Ovary (tissue), 10 donors: ENCODE measurements at places on chromosomes 7 and 10.

GRCh38 chr7:129923709-129924108 is 29.1 kb downstream of the UBE2H start:
- H3K36me3 ChIP-seq = no peaks in the 10 kb centered on the region
- peaks cover 4% of the 10 kb centered on the region for H3K4me1 ChIP-seq
- no peak for DNase-seq
- H3K27me3 ChIP-seq = no peaks in the 10 kb centered on the region
- no peak overlapping the region for H3K4me3 ChIP-seq
- no peak overlapping the region for H3K27ac ChIP-seq

- no peaks in the 10 kb centered on the region for H3K27me3 ChIP-seq
- no peaks in the 10 kb centered on the region for H3K36me3 ChIP-seq
- no peak overlapping the region for H3K4me3 ChIP-seq
These were observed 92.0 kb upstream of the AHR start for GRCh38 chr7:17206349-17206905.

- H3K4me3 ChIP-seq = no peak overlapping the region
- no peak overlapping the region for H3K27ac ChIP-seq
- H3K36me3 ChIP-seq = no peaks in the 10 kb centered on the region
These were observed 10.9 kb downstream of the RPEL1 start for GRCh38 chr10:103256613-103257012.

- no peaks in the 10 kb centered on the region for H3K36me3 ChIP-seq
- H3K27ac ChIP-seq = peak overlapping the region; percentile 42
- no peak overlapping the region for H3K4me3 ChIP-seq
- peak; percentile 77 for DNase-seq
- no peaks in the 10 kb centered on the region for H3K27me3 ChIP-seq
- H3K4me1 ChIP-seq = peaks cover 8% of the 10 kb centered on the region
These were observed 44.9 kb downstream of the MYPN start for GRCh38 chr10:68154211-68154497.

GRCh38 chr7:47602272-47603004 is 20.5 kb upstream of the TNS3 start:
- no peak overlapping the region for H3K27ac ChIP-seq
- H3K36me3 ChIP-seq = no peaks in the 10 kb centered on the region
- H3K4me3 ChIP-seq = no peak overlapping the region
- H3K4me1 ChIP-seq = peaks cover 24% of the 10 kb centered on the region
- no peak for DNase-seq

- no peak overlapping the region for H3K27ac ChIP-seq
- no peaks in the 10 kb centered on the region for H3K36me3 ChIP-seq
These were observed 388.9 kb downstream of the TNS3 start for GRCh38 chr7:47192978-47193377.

DNA sequence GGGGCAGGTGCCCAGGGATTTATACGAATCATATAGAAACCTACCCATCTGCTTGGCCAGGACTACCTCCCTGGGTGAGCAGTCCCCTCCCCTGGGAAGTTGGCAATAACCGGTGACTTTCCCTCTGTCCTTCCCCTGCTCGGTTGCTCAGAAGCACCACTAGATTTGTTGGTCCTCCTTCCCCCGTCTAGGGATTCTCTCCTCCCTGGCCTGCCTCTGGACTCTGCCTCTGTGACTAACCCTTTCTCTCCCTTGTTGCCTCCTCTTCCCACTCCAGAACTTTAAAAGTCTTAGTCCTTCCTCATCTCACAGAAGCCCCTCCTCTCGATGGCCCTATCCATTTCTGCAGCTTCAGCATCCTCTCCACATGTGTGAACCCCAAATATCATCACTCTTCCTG is 9.8 kb downstream of the CALHM3 start:
- no peak overlapping the region for H3K27ac ChIP-seq
- no peaks in the 10 kb centered on the region for H3K4me1 ChIP-seq
- no peak overlapping the region for H3K4me3 ChIP-seq
- H3K27me3 ChIP-seq = no peaks in the 10 kb centered on the region
- H3K36me3 ChIP-seq = no peaks in the 10 kb centered on the region

DNA sequence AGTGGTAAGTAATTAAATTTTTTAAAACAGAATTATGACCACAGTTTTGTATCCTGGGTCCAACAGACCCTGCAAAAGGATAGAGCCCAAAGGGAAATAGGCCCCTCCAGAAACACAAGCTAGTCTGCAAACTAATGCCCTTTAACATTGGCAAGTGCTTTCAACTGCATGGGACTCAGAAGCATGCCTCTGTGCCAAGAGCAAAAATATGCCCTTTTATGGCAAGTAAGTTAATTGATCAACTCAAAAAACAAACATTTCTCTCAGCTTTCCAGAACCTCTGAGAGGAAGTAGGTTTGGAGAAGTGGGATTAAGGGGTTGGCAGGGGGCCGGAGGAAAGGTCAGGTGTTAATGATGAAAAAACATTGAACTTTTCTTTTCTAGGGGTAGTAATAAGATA is 186.6 kb upstream of the PRSS1 start:
- no peak overlapping the region for H3K27ac ChIP-seq
- no peak for DNase-seq
- no peaks in the 10 kb centered on the region for H3K36me3 ChIP-seq
- H3K4me3 ChIP-seq = no peak overlapping the region
- no peaks in the 10 kb centered on the region for H3K4me1 ChIP-seq

GRCh38 chr7:152704796-152705384 is 28.9 kb upstream of the XRCC2 start:
- H3K4me3 ChIP-seq = no peak overlapping the region
- no peaks in the 10 kb centered on the region for H3K4me1 ChIP-seq
- no peak overlapping the region for H3K27ac ChIP-seq
- no peak for DNase-seq
- no peaks in the 10 kb centered on the region for H3K36me3 ChIP-seq

- H3K36me3 ChIP-seq = peaks cover 4% of the 10 kb centered on the region
- H3K27ac ChIP-seq = no peak overlapping the region
These were observed 116.2 kb downstream of the GLCCI1 start for GRCh38 chr7:8084836-8085235.

DNA sequence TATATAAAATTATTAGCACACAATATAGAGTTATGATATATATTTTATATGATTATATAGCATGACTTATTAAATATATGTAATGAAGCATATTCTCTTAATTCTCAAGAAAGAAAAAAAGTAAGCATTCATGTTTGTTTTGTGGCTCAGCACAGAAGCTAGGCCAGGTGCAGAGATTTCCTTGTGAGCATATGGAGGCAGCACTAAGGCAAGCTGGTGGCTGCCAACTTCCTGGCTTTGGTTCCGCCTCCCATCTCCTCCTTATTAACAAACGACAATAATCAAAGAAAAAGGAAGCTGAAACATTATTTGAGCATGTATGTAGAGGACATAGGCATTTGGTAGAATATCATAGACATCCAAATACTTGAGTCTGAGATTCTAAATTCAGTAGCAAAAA is 130.3 kb downstream of the ST7 start:
- H3K27me3 ChIP-seq = no peaks in the 10 kb centered on the region
- H3K27ac ChIP-seq = no peak overlapping the region
- peaks cover 1% of the 10 kb centered on the region for H3K4me1 ChIP-seq
- no peaks in the 10 kb centered on the region for H3K36me3 ChIP-seq
- DNase-seq = no peak

- peak; percentile 34 for DNase-seq
- no peaks in the 10 kb centered on the region for H3K36me3 ChIP-seq
- no peaks in the 10 kb centered on the region for H3K4me1 ChIP-seq
- no peak overlapping the region for H3K27ac ChIP-seq
These were observed 115.9 kb upstream of the ADAM12 start for GRCh38 chr10:126504063-126504760.

DNA sequence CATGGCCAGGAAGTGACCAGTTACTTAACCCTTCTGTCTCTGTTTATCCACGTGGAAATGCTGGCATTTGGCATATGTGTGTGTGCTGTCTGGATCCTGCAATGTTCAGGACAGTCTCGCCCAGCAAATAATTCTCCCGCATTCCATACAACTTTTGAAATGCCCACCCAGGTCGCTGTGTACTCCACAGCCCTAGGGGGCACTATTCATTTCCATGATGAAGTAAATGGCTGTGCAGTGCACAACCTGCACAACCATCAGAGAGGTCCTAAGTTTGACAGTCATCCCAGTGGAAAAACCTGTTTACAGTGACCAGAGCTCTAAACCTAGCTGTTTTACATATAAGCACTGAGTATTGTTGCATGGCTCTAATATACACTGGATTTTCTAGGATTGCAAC is 38.1 kb downstream of the ZNF503 start:
- H3K36me3 ChIP-seq = no peaks in the 10 kb centered on the region
- no peak overlapping the region for H3K4me3 ChIP-seq
- H3K27me3 ChIP-seq = no peaks in the 10 kb centered on the region
- H3K4me1 ChIP-seq = no peaks in the 10 kb centered on the region
- DNase-seq = no peak

DNA sequence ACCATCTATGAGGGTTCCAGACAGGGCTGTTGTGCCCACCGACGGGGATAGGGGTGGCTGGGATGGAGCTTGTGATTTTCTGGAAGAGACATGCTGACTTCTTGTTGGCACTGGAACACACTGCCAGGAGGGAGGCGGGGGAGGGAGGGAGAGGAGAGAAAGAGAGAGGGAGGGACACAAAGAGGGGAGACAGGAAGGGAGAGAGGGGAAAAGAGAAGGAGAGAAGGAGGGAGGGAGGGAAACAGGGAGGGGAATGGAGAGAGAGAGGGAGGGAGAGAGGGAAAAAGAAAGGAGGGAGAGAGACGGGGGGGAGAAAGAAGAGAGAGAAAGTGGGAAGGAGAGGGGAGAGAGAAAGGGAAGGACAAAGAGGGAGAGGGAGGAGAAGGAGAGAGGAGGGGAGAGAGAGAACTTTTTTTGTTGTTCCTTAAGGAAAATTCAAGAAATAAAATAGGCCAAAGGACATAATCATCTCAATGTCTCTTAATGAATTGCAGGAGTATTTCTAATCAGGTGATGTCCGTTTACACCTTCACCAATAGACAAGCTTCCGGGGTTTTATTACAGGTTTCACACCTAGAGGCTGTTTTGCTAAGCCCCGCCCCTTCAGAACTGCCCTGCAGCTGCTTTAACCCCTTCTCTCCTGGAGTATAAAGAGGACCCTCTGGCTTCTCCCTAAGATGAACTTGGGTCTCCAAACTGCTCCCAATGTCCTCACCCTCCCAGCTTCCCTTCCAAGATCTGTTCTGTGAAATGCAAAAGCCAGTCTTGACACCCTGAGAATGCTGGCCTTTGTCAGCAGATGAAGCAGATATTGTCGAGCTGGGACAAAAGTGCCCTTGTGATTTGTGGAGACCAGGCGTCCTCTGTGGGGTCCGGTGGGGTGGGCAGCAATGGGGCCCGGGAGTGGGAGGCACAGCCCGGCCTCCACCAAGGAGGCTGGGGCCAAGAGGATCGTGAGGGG is 82.0 kb upstream of the GTF2IRD1 start:
- H3K27me3 ChIP-seq = no peaks in the 10 kb centered on the region
- DNase-seq = peak; percentile 65
- peak overlapping the region; percentile 81 for H3K27ac ChIP-seq
- peaks cover 5% of the 10 kb centered on the region for H3K4me1 ChIP-seq
- H3K4me3 ChIP-seq = no peak overlapping the region
- no peaks in the 10 kb centered on the region for H3K36me3 ChIP-seq
